MCF 10A (cell line): ENCODE measurements at places on chromosomes 6 and 20.

- H3K27ac ChIP-seq, result no peak overlapping the region
- H3K4me3 ChIP-seq, result no peak overlapping the region
- no peaks in the 10 kb centered on the region for H3K4me1 ChIP-seq
- DNase-seq, result no peak
- no peaks in the 10 kb centered on the region for H3K36me3 ChIP-seq
These were observed 65.3 kb downstream of the BANF2 start for GRCh38 chr20:17765017-17765416.

DNA sequence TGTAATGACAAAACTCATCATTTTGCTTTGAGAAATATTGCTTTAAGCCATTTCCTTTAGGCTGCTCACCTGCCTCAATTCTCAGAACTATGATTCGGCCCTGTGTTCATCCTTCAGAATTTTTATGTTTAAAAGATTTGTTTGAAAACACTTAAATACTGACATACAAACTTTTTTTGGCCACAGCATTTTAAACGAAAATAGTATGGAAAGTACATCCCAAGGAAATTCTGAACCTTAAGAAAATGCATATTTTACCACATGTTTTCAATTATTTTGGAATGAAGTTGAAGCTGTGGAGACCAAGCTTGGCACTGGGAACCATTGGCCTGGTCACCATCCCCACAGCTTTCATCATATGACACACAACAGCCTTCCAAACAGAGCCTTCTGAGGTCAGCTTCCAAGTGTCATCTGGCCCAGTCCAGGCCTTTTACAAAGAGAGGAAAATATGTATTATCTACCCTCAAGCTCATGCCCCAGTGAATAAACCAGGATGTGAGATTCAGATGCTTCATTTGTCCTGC lies 83.3 kb downstream of the SOD2 start:
- no peaks in the 10 kb centered on the region for H3K27me3 ChIP-seq

DNA sequence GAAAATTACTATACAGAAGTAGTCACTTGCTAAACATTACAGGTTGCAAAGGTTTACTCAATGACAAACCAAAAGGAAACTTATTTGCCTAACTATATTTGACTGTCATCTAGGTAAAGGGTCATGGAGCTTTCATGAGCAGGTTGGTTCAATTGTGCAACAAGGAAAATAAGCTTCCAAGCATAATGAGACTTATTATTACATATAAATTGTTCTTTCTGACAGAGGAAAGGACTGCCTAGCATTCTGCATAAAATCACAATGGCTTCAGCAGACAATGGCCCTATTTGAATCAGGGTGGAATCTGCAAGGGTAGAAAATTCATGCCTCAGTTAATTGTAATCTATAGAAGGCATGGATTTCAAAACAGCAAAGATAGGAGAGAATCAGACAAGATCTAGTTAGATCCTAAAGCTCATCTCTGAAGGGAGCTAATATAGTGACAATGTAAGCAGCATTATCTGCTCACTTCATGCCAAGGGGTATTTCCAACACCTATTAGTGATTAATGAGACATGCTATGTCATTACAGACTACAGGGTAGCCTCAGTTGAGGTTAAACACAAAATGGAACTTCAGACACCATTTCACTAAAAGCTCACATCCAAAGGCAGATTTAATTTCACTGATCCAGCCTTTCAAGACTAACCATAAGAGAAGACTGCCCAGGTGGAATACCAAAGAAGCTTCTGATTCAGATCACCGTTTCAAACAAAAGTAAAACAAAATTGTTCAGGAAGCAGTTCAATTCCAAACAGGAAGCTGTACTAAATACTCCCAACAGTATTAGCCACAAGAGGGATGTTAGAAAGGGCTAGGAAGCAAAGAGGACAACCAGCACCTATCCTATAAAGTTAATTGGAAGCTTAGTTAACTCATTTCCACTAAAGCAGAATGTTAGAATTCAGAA lies 8.5 kb downstream of the STAU1 start:
- H3K4me1 ChIP-seq, result peaks cover 8% of the 10 kb centered on the region
- DNase-seq, result peak; percentile 11
- H3K36me3 ChIP-seq, result peaks cover 30% of the 10 kb centered on the region
- H3K27ac ChIP-seq, result peak overlapping the region; percentile 19

DNA sequence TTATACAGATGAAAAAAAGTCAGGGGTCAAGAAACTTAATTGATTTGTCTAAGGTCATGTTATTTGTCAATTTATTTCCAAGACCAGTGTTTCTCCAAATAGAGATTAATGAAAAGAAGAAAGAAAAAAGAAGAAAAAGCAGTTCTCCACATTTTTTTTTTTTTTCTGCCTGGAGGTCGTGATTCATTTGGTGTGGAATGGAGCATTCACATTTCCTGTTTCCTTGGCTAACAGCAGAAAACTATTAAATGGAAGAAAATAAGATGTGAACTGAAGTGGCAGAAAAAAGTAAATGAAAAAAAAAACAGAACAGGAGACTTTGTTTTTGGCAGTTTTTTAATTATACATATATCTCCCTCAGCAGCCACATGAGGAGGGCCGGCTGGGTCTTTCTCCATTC lies 470.8 kb upstream of the ZNF337 start:
- no peak overlapping the region for H3K4me3 ChIP-seq
- peak overlapping the region; percentile 69 for H3K27ac ChIP-seq
- no peaks in the 10 kb centered on the region for H3K36me3 ChIP-seq
- H3K27me3 ChIP-seq, result no peaks in the 10 kb centered on the region
- no peak for DNase-seq

- DNase-seq, result peak; percentile 11
- H3K4me1 ChIP-seq, result no peaks in the 10 kb centered on the region
- H3K27me3 ChIP-seq, result peaks cover 90% of the 10 kb centered on the region
- no peaks in the 10 kb centered on the region for H3K36me3 ChIP-seq
These were observed 206.4 kb upstream of the HDDC2 start for GRCh38 chr6:125507987-125508655.

DNA sequence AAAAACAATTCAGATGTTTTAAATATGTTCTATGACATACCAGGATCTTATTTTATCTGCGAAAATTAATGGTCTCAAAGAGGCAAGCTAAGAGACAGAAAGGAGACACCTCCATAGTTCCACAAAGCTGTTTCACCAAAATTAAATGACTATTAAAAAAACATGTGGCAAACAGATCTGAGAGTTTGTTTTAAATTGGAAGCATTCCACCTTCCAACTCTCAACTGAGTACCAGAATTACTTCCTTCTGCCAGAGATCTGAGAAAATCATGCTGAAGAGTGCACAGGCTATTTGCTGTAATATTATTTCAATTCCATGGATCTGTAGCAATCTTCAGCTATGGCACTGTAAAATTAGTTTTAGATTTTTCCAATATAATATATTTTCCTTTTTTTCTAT lies 669.5 kb upstream of the MARCKS start:
- H3K4me1 ChIP-seq, result peaks cover 7% of the 10 kb centered on the region
- no peak overlapping the region for H3K27ac ChIP-seq
